ENCODE measurements at places on chromosomes 13 and 19.

DNA sequence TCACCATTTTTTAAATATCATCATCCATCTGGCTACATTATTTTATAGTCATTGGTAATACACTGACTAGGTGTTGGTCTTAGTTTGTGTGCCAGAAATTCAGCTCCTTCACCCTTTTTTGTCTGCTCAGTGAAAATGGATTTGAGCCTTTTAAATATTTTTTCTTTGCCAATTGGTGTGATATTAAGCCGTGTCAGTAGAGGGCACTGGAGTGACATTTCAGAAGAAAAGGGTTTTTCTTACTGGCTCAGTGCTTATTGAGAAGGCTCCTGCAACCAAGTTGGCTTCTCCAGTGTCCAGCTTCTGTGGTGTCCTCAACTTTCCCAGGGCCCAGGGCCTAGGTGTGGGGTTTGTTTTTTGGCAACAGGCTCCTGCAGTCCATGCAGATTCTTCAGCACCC lies 546.6 kb downstream of the DACH1 start:
- DNase-seq: no peak

- DNase-seq: no peak
Measured at GRCh38 chr13:21445759-21446158, 13.3 kb downstream of the ZDHHC20 start.

DNA sequence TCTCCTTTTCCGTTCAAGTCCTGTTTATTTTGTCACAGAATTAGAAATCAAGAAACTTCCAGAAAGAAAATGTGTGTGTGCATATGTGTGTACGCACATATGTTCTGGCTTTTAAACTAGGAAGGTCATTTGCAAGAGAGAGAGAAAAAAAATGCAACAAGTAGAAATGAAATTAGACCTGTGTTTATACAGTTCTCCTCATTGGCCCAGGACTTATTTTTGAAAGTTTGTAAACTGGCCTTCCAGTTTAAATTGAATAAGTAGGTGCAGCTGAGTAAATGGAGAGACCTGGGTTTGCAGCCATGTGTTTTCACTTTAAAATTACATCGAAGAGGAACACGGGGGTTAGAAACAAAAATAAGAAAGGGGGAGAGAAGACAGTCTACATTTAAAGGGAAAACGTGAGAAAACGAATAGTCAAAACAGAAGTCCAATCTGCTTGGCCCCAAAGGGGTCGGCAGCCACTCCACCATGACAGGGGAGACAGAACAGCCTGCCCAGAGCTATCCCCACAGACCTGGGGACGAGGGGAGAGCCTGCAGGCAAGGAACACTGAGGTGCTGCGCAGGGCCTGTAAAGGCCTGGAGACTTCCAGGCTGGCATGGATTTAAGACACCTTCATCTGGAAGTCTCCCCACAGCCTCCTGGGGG lies 216.8 kb upstream of the MAB21L1 start:
- no peak for DNase-seq

DNA sequence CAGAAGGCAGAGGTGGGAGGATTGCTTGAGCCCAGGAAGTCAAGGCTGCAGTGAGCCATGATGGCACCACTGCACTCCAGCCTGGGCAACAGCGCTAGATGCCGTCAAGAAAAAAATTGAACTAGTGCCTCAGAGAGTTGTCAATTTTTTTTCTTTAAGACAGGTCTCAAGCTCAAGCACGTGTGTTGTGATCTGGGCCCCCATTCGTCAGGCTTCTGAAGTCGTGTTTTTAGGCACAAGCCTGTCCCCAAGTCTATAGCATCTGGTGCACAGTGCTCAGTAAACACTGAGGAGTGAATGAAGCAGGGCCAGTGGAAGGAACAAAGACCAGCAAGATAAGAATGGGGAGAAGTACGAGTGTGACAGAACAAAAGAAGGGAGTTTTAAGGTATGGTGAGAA lies 23.7 kb upstream of the LAMP1 start:
- DNase-seq: no peak

DNA sequence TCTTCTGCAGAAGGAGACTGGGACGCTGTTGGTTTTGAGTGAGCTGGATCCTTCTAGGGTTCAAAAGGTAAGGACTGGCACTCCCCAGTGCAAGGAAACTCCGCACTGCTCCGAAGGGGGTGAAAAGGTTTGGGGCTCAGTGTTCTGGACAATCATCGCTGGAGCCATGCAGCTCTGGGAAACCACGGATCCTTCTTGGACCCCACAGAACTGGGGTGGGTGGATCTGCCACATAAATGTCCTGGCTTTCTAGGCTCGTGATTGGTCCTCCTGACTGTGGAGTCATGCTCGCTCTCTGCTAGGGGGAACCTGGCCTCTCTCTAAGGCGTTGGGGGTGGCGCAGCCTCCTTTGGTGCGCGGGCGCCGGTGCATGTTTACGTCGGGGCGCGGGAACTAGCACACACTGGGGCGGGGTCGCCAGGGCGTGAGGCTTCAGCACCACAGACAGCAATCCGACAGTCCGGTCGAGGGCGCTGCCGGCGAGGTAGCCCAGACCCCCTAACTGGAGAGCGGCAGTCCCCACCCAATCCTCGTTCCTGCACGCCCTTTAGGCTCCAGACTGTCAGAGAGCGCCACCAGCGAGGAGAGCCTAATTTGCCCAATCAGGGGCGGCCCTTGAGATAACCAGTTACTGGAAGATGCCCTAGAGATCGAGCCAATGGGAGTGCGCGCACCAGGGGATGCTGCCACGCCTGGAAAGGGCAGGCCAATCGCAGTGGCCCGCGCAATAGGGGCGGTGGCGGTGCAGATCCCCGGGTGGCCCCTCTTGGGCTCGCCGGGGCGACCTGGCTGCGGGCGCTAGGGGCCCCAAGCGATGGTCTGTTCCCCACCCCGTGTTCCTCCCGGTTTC lies 913 bp upstream of the ELAVL3 start:
- peak; percentile 96 for DNase-seq

DNA sequence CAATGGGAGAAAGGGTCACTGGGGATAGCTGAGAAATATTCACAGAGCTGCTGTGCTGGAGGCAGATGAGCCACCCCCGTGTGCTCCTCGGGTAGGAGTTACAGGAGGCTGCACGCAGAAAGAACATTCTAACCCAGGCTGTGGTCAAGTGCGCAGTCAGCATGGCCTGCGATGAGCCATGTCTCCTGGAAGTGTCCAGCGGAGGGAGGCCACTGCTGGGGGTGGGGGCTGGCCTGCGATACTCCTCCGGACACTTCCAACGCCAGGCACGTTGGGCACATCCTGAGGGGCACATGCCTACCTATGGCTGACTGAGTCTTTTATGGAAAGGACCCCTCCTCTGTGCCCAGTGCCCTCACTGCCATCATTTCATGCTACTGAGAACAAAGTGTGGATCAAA lies 55.9 kb downstream of the RAB20 start:
- no peak for DNase-seq

DNA sequence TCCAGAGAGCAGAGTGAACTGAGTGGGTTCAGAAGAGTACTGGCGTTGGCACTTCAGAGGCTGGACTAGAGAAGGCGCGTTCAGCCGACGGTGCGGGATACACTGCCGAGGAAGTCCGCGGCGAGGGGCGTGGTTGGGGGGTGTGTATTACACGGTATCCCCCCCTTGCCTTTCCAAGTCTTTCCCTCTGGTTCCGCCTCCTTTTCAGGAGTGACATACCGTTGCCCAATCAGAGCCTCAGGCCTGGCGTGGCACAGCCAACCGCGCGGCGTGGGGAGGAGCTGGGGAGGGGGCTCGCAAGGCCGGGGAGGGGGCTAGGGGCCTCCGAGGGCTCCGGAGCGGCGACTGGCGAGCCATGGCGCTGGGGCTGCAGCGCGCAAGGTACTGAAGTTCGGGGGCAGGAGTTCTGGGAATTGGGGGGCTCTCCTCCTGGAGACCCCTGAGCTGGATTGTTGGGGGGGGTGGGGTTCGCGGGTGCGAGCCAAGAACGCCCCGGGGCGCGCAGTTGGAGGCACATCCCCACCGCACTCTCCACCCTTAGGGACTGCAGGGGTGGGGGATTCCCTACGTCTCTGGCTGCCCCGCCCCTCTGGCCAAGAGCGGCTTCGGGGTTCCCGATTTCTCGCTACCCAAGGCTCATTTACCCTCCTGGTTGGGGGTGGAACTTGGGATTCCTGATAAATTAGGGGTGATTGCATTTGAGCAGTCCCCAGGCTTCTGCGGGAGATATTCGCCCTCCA lies at the start of gene HIF3A:
HIF3A (plus strand) TSS at position 321 of the 740 bp plus-strand sequence; CDS start at position 356, 35 bp downstream.
- DNase-seq: peak; percentile 55
